HepG2 (cell line): ENCODE measurements at places on chromosomes 7 and 10. TPM values are rescaled to one million over a fixed set of nuclear protein-coding genes. Genes with fewer than 3 reads are reported as not detected.

ODAD2 gene
- not detected in 2 replicates for total RNA-seq

GDF2 gene
- not detected in 2 replicates for total RNA-seq

SCART1 gene
- total RNA-seq = 0.32 and 0.46 TPM in 2 replicates

ADRA2A gene
- not detected in 2 replicates for total RNA-seq

CHAT gene
- total RNA-seq = not detected in 2 replicates

RGR gene
- 0.24 and 0.71 TPM in 2 replicates for total RNA-seq

LIPF gene
- total RNA-seq = not detected in 2 replicates

TUBAL3 gene
- total RNA-seq = 0.07 TPM in 1 of 2 replicates, not detected in the other

PRKAG2 gene
- total RNA-seq = 1.1 and 1.3 TPM in 2 replicates

PDE6C gene
- 0.39 and 0.64 TPM in 2 replicates for total RNA-seq

HOXA4 gene
- total RNA-seq = 1.8 and 2.4 TPM in 2 replicates

KLLN gene
- total RNA-seq = 0.39 and 0.44 TPM in 2 replicates

KCNH2 gene
- 0.11 TPM in 1 of 2 replicates, not detected in the other for total RNA-seq

PRSS58 gene
- total RNA-seq = not detected in 2 replicates

CAMK1D gene
- total RNA-seq = not detected in 2 replicates

LBX1 gene
- total RNA-seq = not detected in 2 replicates

VSTM4 gene
- not detected in 2 replicates for total RNA-seq

HIF1AN gene
- total RNA-seq = 10.7 and 14.9 TPM in 2 replicates

COL17A1 gene
- not detected in 2 replicates for total RNA-seq

CACNB2 gene
- not detected in 2 replicates for total RNA-seq

CLRN3 gene
- total RNA-seq = not detected in 2 replicates

GHRHR gene
- total RNA-seq = not detected in 2 replicates

NODAL gene
- total RNA-seq = 0.24 TPM in 1 of 2 replicates, not detected in the other

FBXL15 gene
- 8.3 and 8.6 TPM in 2 replicates for total RNA-seq

CRHR2 gene
- total RNA-seq = not detected in 2 replicates

MSRB2 gene
- 5.2 and 8.3 TPM in 2 replicates for total RNA-seq

FOXL3 gene
- not detected in 2 replicates for total RNA-seq

CRYGN gene
- total RNA-seq = not detected in 2 replicates

MYOF gene
- 0.42 and 0.66 TPM in 2 replicates for total RNA-seq

MYL10 gene
- total RNA-seq = not detected in 2 replicates

DRGX gene
- total RNA-seq = not detected in 2 replicates

SOSTDC1 gene
- total RNA-seq = not detected in 2 replicates

IDI2 gene
- not detected in 2 replicates for total RNA-seq
